ENCODE measurements at places on chromosomes 2 and 18.

GRCh38 chr2:32783933-32784332, 156.1 kb downstream of the TTC27 start:
- no peak for DNase-seq

DNA sequence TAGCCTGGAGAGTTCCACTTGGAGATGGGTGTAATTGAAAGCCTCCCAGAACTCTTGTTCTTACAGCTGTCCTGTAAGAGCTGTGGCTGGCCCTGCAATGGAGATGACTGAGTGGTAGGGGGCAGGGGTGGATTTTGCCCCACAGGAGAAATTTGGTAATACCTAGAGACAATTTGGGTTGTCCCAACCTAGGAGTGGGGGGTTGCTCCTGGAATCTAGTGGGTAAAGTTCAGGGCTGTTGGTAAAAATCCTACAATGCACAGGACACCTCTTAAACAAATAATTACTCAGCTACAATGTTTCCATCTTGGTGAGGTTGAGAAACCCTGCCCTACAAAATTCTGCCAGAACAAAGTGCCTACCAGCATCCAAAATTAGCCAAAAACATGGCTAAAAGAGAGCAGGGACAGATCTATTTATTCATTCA, 181.1 kb upstream of the SH3BP4 start:
- no peak for DNase-seq

DNA sequence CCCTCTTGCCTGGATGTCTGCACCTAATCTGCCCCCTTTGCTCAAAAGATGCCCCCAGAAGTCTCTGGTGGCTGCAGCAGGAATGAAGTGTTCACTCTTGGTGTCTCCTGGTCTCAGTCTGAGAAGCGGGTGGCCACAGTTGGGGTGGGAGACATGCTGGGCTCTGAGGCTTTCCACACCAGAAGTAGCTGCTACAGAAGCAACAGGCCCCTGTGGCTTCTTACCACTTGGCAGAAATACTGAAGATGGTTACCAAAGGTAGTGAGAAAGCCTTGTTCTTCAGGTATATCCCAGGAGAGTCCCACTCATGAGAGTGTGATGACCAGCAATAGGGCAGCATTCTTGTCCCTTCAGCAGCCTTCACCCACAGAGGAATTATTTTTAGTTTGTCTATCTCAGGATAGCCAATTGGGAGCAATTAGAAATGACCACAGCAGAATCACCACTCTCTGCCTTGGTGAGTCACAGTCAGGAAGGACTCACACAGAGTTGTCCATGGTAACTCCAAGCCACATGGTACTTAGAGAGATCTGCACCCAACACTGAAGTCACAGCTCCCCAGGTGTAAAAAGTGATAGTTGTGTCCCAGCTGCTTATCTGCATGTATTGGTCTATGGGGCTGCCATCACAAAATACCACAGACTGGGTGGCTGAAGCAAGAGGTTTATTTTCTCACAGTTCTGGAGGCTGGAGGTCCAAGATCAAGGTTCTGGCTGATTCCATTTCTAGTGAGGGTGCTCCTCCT, 169.8 kb upstream of the ID2 start:
- DNase-seq = no peak

DNA sequence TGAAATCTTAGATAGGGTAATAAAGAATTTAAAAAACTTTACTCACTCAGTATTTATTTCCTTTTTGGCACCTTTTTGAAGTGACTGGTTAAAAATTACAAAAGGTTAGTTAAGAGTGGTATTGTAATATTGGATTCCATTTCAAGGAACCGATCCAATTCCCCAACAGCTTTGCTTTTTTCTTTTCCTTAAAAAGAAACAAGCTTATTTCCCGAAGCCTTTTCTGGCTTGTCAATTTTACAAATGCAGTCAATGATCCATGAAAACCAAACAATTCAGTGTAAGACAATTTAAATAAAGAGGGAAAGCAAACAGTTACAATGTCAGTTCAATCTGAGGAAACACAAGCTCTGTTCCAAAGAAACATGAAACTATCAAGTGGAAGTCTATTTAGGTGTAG, 200.2 kb downstream of the RIT2 start:
- DNase-seq = peak; percentile 37

All from COR-L47 (cell line).